AG04449 (cell line): ENCODE measurements at places on chromosomes 2 and 18.
A peak's percentile ranks its signal among the peaks of the same experiment; 100 is the strongest.

- no peak for DNase-seq
Measured at GRCh38 chr2:105521176-105521575, 122.3 kb upstream of the FHL2 start.

DNA sequence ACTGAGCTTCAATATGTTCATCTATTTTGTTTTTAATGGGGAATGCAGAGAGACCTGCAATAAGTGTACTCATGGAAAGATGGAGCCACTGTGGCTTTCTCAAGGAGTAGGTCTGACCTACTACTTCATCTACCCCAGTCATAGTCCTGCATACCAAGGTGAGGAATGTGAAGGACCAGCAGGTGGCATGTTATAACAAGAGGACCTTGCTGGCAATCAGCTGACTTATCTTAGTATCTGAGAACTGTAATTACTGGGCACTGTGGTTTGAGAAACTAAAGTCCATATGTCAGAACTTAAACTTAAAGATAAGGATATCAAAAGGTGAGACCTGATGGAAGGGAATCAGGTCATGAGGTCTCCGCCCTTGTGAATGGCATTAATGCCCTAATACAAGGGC, 1104.2 kb downstream of the BCL11A start:
- DNase-seq: no peak

GRCh38 chr2:214503568-214503967, 92.7 kb downstream of the VWC2L start:
- no peak for DNase-seq

- DNase-seq: no peak
Measured at GRCh38 chr18:11689669-11690565, 853 bp downstream of the GNAL start.

GRCh38 chr2:126662621-126663020, 6.7 kb downstream of the GYPC start:
- no peak for DNase-seq

GRCh38 chr2:228433721-228434120, 252.2 kb upstream of the SPHKAP start:
- no peak for DNase-seq

DNA sequence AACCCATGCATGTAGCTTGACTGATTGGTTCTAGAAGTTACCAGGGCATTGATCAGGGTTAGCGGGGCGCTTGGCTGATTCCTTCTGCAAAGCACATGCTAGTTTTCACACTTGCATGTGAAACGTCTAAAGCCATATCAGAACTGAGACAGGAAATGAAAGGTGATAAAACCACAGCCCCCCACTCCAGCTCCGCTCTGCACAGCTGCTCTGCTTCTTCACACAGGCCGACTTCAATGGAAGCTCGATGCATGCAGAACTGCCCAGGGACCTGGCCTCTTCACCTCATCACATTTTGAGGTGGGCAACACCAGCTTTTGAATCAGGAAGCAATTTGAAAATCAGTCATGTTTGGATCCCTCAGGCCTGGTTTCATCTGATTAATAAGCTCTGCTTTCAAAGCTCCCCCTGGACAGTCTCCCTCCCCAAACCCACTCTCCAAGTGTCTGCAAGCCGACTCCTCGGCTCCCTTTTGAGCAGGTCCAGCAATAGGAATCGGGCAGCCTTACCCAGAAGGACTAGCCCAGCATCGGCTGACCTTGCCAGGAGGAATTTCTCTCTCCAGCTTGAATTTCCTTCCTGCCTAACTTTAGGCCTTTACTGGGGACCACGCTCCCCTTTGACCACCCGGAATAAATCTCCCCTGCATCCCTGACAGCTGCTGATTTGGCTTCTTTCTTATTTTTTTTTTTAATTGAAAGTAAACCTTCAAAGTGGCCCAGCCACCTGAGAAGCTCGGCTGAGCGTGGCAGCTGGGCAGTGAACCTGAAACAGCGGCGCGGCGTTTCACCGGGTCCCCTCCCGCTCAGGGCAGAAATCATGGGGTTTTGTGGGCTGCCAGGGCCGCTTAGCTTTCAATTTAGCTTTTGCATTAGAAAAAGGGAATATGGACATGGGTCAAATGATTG, 31.7 kb downstream of the HRH4 start:
- no peak for DNase-seq

GRCh38 chr2:105789745-105790460, 45.2 kb downstream of the NCK2 start:
- peak; percentile 52 for DNase-seq

DNA sequence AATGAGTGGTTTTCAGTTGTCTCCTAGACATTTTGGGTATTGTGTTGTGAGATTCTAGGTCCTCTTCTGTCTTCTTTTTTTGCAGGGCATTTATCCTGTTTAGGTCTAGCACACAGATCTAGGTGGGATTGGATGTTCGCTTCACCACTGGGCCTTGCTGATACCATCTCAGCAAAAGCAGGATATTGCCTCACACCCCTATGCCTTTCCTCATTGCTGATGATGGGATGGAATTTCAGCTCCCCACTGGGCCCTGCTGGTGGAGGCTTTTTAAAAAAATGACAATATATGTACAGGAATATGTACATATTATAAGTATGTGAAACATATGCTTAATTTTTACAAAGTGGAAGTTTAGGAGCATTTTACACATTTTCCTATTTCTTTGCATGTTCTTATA, 5.4 kb upstream of the TOGARAM2 start:
- no peak for DNase-seq

- DNase-seq: no peak
Measured at GRCh38 chr2:208713066-208713745, 306.6 kb downstream of the PTH2R start.

DNA sequence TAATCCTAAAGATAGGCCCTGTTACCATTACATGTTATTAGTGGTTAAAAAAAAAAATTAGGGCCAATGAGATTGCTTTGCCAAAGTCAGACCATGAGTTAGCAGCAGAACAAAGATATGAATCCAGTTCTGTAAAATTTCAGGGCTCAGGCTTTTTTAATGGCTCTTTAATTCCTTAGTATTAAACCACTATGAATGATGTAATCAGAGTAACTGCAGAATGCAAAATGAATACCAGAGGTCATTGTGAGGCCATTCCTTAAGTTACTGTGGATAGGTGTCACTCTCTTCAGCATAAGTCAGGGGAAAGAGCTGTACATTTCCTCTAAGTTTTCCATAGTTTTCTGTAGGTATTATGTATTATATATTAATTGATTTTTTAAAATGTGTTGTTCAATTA, 42.2 kb upstream of the TBR1 start:
- DNase-seq: peak; percentile 17

DNA sequence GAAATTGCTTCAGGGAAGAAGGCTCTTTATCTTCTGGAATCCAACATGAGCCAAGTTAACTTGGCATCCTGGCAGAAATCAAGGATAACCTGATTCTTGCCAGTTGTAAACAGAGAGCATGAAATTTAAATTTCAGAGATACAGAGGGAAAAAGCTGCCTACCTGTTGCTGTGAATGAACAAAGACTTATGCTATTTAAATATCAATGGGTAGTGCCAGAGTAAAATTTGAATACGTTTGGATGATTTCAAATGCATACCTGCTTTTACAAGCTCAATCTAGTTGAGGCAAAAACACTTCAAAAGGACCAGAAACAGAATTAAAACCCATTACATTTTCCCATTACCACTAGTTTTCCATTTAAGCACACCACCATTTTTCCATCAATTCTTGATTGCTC, 60.9 kb downstream of the CHST9 start:
- no peak for DNase-seq

DNA sequence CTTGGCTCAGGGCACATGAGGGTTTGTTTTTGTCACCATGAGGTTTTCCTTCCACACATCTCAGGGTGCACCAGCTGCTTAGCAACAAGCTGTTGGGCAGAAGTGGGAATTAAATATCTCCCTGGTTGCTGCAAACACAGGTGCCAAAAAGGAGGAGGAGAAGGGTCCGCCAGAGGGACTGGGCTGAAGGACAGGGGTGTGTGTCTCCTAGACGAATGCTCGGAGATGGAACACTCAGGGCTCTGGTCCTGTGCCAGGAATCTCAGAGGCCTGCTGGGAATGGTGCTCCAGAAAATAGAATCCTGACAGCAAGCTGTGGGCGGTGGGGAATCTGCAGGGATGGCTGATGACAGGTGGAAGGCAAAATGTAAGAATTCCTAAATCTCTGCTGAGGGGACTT, 94.5 kb downstream of the VSNL1 start:
- no peak for DNase-seq
